AG09319 (cell line): ENCODE measurements at places on chromosomes 1 and 21.

DNA sequence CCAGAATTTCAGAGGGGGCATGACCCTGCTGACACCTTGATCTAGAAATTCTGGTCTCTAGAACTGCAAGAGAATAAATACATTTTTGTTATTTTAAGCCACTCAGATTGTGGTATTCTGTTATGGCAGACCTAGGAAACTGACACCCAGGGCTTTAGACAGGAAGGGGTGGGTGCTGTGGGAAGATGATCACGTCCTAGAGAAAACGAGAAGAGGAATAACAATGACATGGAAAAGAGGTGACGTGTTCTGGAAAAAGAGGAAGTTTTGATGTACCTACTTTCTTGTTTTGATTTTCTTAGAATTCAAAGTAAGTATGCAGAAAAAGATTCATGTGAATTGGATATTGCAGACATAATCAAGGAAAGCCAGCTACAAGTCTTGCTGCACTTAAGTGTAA is 232.9 kb upstream of the RUNX1 start:
- no peak for DNase-seq

DNA sequence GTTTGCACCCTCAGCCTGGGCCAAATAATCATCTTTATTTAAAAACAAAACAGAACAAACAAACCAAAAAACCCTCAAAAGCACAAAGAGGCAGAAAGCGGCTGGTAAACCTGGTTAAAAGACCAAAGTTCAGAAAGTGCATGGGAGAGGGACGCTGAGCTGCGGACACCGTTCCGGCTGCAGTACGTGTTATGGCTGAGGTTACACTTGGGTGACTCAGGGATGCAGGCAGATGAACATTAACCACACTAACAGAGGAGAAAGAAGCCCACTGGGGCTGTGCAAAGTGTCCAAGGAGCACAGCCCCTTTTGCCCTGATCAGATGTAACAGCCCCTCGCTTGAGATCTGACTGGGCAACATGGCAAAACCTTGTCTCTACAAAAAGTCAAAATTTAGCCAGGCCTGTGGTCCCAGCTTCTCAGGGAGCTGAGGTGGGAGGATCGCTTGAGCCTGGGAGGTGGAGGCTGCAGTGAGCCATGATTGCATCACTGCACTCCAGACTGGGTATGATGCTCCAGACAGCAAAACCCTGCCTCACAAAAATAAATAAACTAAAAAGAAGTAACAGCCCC is 28.3 kb downstream of the GPR157 start:
- no peak for DNase-seq

DNA sequence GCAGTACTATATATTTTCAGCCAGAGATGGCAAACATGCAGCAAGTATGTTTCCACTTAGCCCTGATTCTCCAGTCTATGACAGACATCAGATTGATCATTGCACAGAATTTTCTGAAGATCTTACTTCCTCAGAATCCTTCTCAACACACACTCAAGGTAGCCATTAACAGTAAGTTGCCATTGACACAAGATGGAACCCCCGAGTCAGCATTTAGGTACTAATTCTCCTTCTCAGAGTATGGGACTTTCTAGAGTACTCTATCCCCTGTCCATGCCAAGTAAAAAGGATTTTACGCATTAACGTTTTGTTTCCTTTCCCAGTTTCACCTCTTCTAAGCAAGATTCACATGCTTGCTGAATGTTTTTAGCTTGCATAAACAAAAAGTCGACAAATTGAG is 63.5 kb downstream of the SGIP1 start:
- DNase-seq = no peak

DNA sequence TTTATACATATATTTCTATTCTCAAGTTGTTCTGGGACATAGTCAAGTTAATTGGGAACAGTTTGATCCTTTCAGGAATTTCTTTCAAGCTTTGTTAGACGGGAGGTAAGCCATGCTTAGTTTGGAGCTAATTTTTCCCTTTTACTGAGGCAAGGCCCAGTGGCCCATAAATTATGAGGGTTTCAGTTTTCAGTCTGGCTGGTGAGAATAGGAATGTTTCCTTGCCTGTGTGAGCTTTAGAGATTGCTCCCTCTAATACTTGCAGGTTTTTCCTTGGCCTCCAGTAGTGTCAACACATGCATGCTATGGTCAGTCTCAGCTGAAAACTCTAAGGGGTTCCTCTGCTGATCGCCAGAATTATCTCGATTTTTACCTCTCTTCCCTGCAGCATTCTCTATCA is 14.1 kb upstream of the PHGDH start:
- no peak for DNase-seq

DNA sequence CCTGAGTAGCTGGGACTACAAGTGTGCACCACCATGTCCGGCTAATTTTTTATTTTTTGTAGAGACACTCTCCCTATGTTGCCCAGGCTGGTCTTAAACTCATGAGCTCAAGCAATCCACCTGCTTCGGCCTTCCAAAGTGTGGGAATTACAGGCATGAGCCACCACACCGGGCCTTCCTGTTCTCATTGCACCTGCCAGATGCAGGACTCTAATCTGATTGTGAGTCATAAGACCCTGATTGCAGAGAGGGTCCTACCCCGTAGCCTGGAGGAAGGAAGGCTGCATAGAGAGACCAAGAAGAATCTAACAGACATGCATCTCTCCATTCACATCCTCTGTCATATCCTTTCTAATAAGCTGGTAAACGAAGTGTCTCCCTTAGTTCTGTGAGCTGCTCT is 19.5 kb upstream of the CGN start:
- no peak for DNase-seq

GRCh38 chr1:113770031-113770430 is 10.7 kb upstream of the PHTF1 start:
- DNase-seq = no peak

GRCh38 chr1:70400335-70400734 is 10.7 kb upstream of the CTH start:
- no peak for DNase-seq

GRCh38 chr1:41390166-41390565 is 28.9 kb downstream of the FOXO6 start:
- DNase-seq = no peak

DNA sequence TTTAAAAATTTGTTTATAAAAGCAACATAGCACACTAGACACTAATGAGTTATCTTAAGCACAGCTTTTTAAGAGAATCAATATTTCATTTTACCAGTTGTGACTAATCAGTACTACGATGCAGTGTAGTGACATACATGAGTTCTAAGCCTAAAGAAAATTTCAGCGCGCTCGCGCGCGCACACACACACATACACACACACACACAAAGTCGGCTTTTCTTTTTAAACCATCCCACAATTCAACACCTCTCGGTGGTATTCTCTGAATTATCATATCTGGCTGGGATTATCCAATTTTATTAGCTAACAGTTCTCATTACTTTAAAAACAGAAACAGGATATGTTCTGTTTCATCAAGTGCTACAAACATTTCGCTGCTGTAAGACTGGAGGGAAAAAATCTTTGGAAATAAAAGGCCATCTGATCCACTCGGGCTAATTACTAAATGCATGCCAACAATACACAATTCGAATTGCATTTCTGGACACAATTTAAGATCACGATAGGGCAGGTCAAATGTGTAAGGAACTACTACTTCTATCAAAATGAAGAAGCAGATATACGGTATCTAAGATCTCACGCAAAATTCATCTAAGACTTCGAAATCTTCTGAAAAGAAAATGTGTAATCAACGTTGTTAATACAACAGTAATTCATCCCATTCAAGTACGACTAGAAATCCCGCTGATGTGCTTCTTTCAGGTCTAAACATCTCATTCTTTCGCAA is 1.2 kb downstream of the TUT4 start:
- DNase-seq = no peak

GRCh38 chr1:194362327-194362726 is 1175.9 kb upstream of the B3GALT2 start:
- no peak for DNase-seq

GRCh38 chr1:80982831-80983230 is 817.9 kb upstream of the ADGRL2 start:
- DNase-seq = no peak

DNA sequence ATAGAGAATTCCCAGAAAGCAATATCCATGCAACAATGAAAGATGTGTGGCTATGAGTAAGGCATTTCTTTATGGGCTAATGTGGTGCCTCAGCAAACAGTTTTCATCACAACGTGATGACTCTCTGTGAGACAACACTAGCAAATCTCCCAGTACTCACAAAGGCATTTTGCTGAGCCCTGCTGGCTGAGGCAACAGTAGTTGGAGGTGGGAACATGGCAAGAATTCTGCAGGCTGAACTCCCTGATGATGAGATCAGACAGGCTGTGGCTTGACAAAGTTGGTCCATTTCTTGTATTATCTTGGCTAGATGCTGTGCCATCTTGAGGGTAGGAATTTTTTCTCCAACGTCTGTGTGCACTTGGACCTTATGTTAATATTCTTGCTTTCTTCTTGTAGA is 24.6 kb downstream of the PROX1 start:
- DNase-seq = no peak

DNA sequence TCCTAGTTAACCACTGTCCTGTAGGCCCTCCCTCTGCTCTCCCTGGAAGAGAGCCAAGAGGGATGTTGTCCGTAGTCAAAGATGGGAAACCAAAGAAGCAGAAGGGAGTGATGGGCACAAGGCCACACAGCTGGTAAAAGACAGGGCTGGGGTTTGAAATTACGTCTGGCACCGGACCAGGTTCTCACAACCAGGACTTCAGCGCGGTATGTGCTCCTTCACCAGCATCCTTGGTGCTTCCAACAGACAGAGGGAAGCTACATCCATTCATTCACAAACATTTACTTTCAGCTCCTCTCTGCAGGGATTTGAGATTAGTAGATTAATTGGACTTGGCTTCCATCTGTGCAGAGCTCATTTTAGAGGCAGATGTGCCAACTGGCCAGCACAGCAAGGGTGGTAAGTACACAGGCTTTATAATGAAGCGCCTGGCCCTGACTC is 191.2 kb downstream of the TRABD2B start:
- no peak for DNase-seq

DNA sequence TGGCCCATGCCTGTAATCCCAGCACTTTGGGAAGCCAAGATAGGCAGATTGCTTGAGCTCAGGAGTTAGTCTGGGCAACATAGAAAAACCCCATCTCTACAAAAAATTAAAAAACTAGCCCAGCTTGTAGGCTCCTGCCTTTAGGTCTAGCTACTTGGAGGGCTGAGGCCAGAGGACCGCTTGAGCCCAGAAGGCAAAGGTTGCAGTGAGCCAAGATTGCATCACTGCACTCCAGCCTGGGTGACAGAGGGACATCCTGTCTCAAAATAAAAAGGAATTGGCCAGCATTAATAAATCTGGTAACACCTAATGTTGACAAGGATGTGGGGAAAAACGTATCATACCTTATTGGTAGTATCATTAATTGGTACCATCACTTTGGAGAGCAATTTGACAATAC is 396.2 kb downstream of the PLPP3 start:
- DNase-seq = no peak

- DNase-seq = no peak
Measured at GRCh38 chr1:180791806-180792205, 120.9 kb upstream of the KIAA1614 start.
